GM06990 (cell line): ENCODE measurements at places on chromosomes 16 and 17.

GRCh38 chr17:69874175-69874670 lies 200.8 kb upstream of the KCNJ16 start:
- DNase-seq, result no peak

- DNase-seq, result no peak
Observed at GRCh38 chr16:27462846-27463682, 61.1 kb downstream of the IL21R start.

- DNase-seq, result no peak
Observed at GRCh38 chr17:6556121-6557039, at the start of gene PITPNM3. Gene PITPNM3, minus strand, starts transcription at chr17:6556555. Its CDS starts 149 bp downstream, at chr17:6556406.

DNA sequence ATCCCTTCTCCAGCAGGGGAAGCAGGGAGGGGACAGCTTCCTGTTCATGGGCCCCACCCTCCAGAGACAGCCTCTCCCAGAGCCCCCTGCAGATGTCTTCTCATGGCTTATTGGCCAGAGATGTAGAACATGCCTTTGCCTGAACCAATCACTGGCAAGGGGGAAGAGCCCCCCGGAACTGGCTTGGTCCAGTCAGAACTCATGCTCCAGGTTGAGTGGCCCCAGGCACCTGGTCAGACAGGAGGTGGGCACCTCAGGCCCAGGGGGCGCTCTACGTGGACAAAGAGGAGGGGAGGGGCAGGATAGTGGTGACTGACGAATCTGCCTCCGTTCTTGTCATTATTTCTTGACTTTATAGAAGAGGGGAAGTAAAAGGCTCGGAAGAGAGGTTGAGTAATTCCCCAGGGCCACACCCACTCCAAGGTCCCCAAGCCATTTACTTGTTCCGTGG lies 23.6 kb downstream of the RAB11FIP4 start:
- no peak for DNase-seq

DNA sequence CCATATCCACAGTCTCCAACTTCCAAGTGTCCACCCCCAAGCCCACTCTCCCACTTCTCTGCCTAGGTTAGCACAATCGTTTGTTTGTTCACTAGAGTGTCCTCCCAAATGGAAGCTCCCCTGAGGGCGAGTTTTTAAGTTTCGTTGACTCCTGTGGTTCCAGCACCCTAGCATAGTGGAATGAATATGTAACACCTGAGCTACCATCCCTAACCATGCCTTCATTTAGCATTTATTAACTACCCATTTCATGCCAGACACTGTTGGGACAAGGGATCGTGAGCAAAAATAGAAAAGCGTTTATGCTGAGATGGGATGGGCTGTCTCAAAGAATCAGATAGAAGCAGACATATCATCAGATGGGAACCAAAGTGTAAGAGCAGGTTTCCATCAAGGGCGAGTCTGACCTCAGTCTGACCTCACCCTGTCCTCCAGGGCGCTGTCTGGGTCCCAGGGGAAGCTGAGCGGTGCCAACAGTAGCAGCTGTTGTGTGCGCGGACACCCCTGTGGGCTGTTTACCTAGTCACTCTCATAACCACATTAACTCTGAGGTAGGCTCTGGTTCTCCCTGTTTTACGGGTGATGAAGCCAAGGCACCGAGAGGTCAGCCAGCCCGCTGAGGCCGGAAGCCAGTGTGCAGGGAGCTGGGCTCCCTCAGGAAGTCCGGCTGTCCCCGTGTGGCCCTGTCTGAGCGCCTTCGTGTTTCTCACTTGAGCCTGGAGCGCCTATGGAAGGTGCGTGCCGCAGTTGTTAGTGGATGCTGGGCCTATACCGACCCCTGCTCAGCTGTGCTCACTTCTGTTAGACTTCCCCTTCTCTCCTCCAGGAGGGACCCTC lies 6.2 kb downstream of the CNP start:
- no peak for DNase-seq

- DNase-seq, result no peak
Observed at GRCh38 chr17:6867849-6868248, 36.3 kb upstream of the TEKT1 start.

- DNase-seq, result no peak
Observed at GRCh38 chr17:73639322-73639721, 4.9 kb downstream of the SDK2 start.

DNA sequence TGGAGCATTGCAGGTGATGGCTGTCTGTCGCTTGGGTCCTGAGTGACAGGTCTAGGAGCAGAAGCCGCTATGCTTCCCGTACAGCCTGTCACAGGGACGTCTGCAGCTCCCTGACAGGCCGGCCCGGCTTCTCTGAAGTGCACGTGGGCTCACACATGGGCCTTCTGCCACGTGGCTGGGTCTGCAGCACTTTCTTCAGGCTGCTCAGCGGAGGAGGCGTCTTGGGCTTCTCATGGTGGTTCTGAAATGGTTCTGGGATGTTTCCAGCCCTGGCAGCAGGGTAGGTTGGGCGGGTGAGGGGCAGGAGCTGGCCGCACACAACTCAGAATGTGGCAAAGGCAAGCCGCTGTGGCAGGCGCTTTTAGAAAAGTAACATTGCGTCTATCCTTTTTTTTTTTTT lies 80.3 kb upstream of the ZNF750 start:
- no peak for DNase-seq

DNA sequence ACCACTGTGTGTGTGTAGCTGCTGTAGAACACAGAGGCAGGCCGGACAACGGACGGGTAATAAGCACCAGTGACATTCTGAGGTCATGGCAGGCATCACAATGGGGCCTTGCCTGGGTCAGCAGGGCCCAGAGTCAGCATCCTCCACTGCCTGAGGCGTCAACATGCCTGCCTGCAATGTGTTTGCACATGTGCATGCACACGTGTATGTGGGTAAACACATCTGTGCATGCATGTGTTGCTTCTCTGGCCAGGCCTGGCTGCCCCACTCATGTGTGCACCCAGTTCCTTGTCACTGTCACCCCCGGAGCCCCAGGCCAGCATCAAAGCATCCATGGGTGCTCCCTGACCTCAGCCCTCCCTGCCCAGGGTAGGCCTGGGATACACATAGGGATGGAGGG lies 43.3 kb downstream of the LGALS9 start:
- no peak for DNase-seq

DNA sequence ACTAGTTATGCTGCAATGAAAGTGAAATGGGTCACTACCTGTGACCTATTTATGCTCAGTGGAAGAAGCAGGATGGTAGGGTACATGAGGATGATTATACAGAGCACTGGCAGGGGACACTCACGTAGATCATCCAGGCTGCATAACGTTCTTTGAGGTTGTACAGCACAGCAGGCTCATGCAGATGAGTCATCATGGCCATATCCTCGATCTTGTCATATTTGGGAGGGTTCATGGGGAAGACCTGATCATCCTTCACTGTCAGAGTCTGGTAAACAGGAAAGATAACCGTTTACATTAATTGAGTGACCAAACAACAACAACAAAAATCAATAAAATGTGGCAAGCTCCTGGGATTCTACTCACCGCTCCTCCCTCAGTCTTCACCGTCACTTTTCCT lies 2.1 kb downstream of the MYH2 start:
- no peak for DNase-seq

GRCh38 chr17:39173526-39174274 lies 7.7 kb upstream of the ARL5C start:
- DNase-seq, result no peak

DNA sequence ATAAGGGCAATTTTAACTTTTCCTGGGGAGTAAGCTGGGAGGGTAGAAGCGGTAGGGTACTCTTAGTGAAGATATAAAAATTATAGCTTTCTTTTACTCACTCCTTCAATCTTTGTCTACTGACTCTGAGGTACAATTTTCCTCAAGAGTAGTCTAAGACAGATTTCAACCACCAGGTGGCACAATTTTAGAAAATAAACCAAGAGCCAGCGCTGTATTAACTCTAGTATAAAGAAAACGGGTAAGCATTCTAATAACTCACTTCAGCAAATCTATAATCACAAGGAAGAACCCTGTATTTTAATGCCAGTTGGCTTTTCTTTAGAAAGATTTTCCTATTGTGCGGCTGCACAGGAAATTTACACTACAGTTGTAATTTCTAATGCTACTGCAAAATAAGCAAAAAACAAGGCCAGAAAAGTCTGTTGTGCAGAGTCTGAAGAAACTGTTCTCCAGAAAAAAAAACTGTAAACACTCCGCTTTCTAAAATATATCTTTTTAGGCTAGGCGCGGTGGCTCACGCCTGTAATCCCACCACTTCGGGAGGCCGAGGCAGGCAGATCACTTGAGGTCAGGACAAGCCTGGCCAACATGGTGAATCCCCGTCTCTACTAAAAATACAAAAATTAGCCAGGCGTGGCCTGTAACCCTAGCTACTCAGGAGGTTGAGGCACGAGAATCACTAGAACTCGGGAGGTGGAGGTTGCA lies 1.9 kb downstream of the CMC2 start:
- DNase-seq, result peak; percentile 45

GRCh38 chr17:14688134-14688533 lies 387.3 kb downstream of the HS3ST3B1 start:
- DNase-seq, result no peak

DNA sequence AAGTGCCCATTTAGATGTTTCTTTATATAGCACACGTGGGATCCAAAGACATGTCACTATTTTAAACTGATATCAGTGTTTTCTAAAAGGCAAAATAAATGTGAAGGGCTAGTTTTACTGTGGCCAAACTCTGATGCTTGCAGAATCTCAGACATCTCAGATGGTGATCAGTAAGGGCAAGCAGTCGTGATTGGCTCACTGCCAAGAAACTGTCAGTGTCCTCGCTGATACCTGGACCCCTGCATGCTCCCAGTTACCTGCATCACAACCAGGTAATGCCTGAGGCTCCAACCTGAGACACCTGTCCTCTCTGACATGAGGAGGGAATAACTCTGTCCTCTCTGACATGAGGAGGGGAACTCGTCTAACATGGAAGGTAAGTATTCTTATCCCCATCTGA lies 114.0 kb downstream of the SPECC1 start:
- DNase-seq, result no peak

GRCh38 chr16:88502371-88502770 lies 49.3 kb downstream of the ZFPM1 start:
- no peak for DNase-seq

- DNase-seq, result no peak
Observed at GRCh38 chr17:80501741-80502577, 25.6 kb upstream of the NPTX1 start.

GRCh38 chr16:84687715-84688114 lies 12.1 kb upstream of the USP10 start:
- peak; percentile 64 for DNase-seq

DNA sequence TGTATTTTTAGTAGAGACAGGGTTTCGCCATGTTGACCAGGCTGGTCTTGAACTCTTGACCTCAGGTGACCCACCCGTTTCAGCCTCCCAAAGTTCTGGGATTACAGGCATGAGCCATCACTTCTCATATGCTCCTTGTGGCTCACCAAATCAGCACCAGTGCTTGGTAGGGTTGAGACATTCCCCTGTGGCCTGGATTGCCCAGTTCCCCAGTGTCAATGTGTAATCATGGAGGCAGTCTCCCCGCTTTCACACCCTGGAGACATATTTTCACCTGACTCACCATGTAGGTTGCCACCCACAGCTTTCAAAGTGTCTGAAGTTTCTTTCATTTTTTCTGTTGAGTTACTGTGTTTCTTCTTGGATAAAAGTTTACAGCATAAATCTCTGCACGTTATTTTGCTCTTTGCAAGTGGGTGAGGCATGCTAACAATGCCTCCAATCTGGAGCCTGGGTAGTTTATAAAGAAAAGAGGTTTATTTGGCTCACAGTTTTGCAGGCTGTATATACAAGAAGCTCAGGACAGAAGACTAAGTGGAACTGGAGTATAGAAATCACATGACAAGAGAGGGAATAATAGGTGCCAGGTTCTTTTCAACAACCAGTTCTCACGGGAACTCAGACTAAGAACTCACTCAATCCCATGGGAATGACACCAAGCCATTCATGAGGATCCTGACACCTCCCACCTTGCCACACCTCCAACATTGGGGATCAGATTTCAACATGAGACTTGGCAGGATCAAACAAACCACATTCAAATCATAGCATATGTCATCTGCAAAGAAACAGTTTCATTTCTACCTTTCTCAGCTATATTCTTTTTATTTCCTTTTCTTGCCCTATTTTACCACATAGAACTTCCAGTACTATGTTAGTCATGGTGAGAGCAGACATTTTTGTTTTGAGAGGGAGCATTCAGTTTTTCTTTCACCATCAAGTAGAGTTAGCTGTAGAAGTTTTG lies 113.2 kb downstream of the PHKB start:
- DNase-seq, result peak; percentile 12

GRCh38 chr17:44283344-44284023 lies 15.5 kb upstream of the SLC4A1 start:
- no peak for DNase-seq

DNA sequence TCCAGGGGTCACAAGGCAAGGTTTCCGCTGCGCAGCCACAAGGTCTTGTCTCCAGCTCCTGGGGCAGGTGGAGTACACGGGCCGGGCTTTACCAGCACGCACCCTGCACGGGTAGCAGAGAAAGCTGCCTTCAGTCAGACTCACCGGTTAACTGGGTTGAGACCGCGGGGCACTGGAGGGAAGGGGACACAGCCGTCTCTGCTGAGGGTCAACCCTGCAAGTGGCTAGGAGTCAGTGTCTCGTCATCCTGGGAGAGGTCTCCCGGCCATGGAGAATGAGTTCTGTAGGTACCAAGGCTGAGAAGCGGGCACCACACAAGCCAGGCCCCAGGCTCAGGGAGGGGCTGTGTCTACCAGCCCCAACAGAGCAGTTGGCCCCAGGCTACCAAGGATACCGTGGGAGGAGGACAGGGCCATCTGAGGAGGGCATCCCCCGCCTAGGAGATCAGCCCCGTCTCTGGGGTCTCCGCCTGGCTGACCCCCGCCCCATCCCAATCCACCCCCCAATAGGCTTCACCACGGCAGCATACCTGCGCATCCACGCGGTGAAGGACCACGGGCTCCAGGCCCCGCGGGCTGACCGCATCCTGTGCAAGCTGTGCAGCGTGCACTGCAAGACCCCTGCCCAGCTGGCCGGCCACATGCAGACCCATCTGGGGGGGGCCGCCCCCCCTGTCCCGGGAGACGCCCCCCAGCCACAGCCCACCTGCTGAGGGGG lies 2.8 kb upstream of the PRRT2 start:
- DNase-seq, result no peak

- no peak for DNase-seq
Observed at GRCh38 chr17:4333041-4333440, 33.4 kb downstream of the UBE2G1 start.
